Stimulated activated CD8-positive, alpha-beta memory T cell treated with anti-CD3 and anti-CD28 coated beads, Interleukin-4, amount 100 ng/mL, for 1 hour (primary cell): ENCODE measurements at places on chromosomes 5 and 9.

- DNase-seq: no peak
Observed at GRCh38 chr5:154164249-154164581, 26.3 kb upstream of the GALNT10 start.

DNA sequence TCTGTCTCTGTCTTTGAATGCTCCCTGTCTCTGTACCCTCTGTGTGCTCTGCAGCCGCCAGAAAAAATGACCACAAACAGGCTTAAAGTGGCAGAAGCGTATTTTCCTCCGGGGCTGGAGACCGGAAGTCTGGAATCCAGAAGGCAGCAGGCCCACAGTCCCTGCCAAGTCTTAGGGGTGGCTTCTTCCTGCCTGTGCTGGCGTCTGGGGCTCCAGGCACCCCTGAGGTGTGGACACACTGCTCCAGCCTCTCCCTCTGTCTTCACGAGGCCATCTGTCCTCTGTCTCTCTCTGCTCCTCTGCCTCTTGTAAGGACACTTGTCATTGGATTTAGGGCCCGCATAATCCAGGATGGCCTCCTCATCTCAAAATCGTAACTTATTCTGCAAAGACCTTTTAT, 298.4 kb upstream of the IRX4 start:
- no peak for DNase-seq

DNA sequence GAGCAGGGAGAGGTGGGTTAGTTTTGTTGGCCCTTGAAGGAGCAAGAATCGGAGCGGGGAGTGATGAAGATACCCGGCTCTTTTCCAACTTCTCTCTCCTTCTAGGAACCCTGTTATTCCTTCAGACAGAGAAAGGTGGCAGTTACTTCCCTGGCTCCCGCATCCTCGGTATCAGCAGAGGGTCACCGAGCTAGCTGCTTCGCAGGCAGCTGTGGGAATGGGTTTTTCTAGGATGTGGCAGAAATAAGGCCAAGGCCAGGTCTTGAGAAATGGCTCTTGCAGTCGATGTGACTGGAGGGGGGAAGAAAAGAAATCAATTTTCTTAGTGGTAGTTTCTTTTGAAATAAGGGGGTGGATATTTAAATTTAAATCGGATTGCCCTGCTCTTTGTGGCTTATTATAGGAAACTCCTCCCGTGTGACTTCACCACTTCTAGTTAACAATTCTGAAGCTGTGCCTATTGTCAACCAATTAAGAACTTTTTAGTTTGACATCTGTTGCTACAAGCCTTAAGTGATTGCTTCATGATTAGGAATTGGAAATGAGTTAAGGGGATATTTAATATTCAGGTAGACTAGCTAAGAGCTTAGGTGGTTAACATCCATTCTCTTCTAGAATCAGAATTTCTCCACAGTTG, 1.4 kb downstream of the SAP30L start:
- no peak for DNase-seq

GRCh38 chr5:125205601-125206225, 459.3 kb upstream of the ZNF608 start:
- DNase-seq: no peak

- DNase-seq: no peak
Observed at GRCh38 chr5:167426501-167426900, 864.9 kb upstream of the WWC1 start.

- no peak for DNase-seq
Observed at GRCh38 chr9:118784033-118784432, 585.2 kb downstream of the BRINP1 start.

DNA sequence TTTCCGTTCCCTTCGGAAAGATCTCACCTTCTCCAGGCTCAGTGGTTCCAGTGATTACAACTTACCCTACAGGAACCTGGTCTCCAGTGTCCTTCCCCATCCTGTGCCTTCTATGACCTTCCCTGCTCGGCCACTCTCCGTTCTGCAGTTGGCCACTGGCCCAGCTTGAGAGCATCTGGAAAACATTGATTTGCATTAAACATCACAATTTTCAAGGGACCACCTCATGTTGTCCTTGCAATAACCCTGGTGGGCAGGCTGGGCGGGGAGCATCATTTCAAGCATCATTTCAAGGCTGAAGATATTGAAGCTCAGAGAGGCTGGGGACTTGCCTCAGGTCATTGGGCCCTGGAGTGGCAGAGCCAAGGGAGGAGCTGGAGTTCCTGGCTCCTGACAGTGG, 177.4 kb downstream of the SEC61B start:
- no peak for DNase-seq

GRCh38 chr9:121750715-121751623, 99.5 kb downstream of the DAB2IP start:
- DNase-seq: no peak

DNA sequence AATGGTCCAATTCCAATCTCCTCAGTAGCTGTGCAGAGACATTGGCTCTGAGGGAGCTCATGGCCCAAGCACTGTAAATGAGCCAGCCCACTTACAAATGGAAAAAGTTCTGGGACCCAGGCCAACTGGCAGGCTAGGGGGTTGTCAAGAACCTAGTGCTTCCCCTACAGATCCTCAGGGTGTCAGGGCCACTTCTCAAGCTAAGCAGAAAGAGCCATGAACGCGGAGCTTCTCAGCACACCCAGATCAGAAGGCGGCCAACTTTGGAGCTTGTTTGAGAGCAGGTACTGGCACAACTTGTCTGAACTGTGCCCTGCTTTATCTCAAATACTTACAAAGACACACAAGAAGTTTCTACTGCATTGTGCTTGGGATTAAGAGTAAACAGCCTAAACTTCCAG, 17.5 kb downstream of the TLE1 start:
- no peak for DNase-seq

DNA sequence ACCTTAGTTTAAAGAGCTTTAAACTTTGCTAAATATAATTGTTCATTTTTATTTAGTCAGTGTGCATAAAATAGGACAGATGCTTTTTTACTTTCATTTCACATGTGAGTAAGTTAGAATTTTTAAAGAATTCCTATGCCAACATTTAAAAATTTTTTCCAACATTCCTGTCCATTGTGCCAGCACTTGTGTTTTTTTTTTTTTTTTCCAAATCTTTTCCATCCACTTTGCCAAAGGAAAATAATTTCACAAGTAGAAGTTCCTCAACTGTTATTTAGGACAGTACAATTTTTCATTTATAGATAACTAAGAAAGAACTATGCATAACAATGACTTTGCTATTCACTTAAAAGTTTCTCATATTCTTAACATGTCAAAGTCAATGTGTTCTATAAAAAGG, 189.5 kb downstream of the ADAMTS6 start:
- no peak for DNase-seq

DNA sequence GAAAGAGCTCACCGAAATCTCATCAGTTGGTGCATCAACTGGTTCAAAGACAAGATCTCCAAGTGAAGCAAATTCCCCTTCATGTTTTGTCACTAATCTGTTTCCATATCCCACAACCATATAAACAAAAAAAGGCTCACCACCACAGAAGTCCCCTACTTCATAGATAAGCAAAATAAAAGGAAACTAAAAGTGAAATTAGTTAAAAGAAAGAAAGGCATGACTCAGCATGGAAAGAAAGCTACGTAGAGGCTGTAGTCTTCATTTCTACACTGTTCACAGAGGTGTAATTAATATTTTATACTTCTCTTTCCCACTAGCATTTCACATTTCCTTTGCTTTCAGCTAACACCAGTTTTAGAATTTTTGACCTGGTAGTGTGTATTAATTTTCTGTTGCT, 208.0 kb downstream of the CYLC2 start:
- DNase-seq: no peak

GRCh38 chr5:179292681-179293635, 52.3 kb downstream of the ADAMTS2 start:
- DNase-seq: no peak

GRCh38 chr9:89493671-89494070, 4.2 kb downstream of the SEMA4D start:
- no peak for DNase-seq

- no peak for DNase-seq
Observed at GRCh38 chr9:96618209-96619123, 1.2 kb downstream of the CDC14B start.

GRCh38 chr9:75265525-75265972, 177.2 kb downstream of the OSTF1 start:
- no peak for DNase-seq

- DNase-seq: no peak
Observed at GRCh38 chr5:133235696-133236426, 184.0 kb downstream of the HSPA4 start.

DNA sequence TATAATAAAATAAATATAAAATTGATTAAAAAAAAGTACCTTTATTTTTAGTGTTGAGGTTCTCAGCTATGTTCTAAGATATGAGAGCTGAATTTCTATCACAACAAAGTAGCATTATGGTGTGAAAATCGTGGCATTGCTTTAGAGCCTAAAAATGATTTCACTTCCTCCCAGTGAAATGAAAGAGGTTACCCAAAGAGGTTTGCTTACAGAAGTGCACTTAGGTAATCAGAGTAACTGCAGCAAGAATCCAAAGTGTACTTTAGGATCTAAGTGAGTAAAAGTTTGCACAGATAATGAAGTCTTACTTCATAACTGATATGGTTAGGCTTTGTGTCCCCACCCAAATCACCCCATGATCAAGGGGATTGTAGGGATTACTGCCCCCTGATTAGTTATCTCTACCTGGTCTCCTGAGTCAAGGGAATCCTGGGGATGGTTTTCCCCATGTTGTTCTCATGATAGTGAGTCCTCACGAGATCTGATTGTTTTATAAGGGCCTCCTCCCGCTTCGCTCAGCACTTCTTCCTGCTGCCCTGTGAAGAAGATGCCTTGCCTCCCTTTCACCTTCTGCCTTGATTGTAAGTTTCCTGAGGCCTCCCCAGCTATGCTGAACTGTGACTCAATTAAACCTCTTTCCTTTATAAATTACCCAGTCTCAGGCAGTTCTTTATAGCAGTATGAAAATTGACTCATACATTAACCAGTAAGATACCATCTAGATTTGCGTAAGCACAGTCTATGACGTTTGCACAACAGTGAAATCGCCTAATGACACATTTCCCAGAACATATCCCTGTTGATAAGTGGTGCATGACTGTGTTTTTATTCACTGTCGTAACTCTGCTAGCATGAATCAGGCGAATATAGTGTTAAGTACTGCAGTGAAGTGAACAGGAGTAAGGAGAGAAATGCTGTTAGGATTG, 40.3 kb upstream of the LRRC70 start:
- DNase-seq: no peak

DNA sequence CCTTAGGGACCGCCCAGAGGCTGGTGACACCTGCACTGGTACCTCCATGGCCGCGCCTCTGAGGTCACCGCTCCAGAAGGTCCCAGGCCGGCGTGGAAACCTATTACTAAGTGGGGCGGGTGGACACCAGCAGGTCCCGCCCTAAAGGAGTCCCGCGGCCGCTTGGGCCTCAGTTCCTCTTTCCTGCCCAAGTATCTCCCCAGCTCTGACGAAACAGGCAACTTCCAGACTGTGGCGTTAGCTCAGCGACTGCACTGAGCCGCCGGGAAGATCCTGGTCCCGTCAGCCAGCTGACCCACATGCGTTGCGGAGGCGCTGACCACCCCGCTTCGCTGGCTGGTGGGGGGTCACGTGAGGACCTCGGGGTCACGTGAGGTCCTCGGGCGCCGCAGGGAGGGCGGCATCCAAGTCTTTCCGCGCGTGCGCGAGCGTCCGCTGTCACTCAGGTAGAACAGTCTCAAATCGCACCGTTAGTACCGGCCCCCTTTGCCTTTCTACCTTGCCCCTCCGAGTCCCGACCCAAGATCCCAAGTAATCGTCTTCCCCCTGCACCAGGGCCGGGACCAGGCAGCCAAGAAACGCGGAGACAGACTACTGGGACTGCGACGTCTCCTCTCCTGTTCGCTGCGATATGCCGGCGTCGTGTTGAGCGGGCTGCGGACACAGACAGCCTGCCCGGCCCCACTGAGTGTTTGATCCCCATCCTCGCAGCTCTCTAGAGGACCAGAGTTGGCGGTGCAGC, 53.7 kb upstream of the KDM4C start:
- peak; percentile 63 for DNase-seq

DNA sequence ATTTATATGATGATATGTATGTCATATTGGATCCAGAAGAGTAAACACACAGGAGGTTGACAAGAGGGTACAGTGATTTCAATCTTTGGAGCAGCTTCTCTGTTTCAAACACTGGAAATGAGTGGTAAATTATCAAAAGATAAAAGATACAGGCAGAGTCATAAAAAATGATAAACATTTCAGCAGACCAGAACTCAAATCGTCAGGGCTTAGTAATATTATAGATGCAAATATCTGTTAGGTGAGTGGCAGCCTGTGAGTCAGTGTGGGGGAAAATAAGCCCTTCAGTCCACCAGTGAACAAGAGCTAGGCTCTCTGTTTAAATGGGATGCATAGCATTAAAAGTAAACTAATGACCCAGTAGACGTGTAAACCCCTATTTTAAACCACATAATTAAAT, 1378.1 kb downstream of the EFNA5 start:
- DNase-seq: no peak

- DNase-seq: no peak
Observed at GRCh38 chr5:141805874-141806595, 72.2 kb downstream of the PCDH1 start.

DNA sequence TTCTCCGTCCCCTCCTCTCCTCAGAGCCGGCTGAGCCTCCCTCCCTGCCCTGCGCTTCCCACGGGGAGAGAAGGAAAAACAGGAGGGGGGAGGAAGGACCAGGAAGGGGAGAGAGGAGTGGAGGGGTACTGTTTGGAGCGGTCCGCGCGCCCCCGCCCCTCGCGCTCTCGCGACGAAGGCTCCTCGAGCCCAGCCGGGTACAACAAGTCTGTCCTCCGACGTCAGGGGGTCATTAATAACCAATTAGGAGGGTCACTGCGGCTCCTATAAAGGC, 480 bp upstream of the PRDM12 start:
- no peak for DNase-seq

DNA sequence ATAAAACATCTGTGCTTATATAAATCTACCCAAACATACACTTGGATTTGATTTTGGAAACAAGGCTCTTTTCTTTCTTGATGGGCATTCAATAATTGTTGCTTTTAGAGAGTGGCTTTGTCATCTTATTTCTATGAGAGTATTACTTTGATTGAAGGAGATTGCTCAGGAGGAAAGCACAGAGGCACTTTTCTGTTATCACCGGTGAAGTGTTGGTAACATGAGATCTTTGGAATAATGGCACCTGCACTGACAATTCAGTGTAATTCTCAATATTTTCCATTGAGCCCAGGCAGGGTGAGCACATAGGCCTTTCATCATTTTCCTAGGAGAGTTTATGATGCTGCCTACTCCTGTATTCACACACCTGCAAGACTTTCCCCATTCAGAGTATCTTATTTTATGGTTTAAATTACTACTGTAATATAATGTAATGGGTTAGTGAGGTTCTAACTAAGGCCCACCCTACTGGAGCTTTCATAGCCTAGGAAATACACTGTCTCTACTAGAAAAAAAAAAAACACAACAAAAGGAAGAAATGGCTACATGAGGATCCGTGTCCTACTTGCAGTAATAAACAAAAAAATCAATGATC, 244.3 kb downstream of the DENND1A start:
- no peak for DNase-seq

- DNase-seq: peak; percentile 90
Observed at GRCh38 chr9:122159026-122159924, at the start of the genes MORN5 and NDUFA8. MORN5 (plus strand) TSS chr9:122159908; CDS start chr9:122159973, 65 bp downstream. NDUFA8 (minus strand) TSS chr9:122159779; CDS start chr9:122159677, 102 bp downstream.

- DNase-seq: no peak
Observed at GRCh38 chr5:62578540-62578939, at the start of gene LRRC70. LRRC70 (plus strand) TSS chr5:62578819; CDS start chr5:62579439, 620 bp downstream.

GRCh38 chr9:133171161-133171961, 7.6 kb upstream of the GBGT1 start:
- no peak for DNase-seq

- no peak for DNase-seq
Observed at GRCh38 chr5:69130241-69130640, 36.4 kb downstream of the SLC30A5 start.

- no peak for DNase-seq
Observed at GRCh38 chr5:108102463-108102862, 279.4 kb downstream of the FBXL17 start.
